HT1080 (cell line): ENCODE measurements at places on chromosomes 12 and 14.

GRCh38 chr12:26564391-26564790 is 268.6 kb downstream of the ITPR2 start:
- peak; percentile 27 for DNase-seq

- DNase-seq = peak; percentile 52
Observed at GRCh38 chr14:99654235-99654985, 9.5 kb downstream of the HHIPL1 start.

- no peak for DNase-seq
Observed at GRCh38 chr14:97641827-97642226, 844.6 kb downstream of the VRK1 start.

DNA sequence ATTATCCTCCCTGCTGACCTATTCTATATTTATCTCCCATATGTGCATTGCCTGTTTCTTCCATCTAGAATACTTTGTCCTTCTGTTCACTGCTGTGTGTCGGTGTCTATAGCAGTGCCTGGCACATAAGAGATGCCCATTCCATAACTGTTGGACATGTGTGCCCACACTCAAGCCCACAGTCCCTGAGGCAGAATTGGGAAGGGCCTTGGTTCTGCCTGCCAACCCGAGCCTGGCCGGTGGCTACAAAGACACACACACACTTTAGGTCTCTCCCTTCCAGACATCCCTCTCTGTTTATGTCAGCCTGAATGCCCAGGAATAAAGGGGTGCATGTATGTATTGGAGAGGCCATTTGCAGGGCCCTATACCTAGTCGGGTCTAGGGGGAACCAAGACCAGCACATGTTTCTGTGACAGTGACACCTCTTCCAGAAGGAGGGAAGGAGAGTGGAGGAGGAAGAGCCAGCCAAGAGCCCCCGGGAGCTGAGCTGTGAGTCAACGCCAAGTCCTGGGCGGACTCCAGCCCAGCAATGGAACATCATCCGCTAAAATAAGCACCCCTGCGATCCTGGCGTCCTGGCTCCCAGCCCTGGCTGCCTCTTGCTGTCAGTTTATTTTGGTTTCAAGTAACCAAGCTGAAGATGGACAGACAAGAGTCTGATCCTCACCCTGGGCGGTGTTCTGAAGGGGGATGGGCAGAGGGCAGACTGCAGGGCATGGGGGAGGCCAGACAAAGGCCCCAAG is 4.3 kb upstream of the ASB2 start:
- DNase-seq = no peak

DNA sequence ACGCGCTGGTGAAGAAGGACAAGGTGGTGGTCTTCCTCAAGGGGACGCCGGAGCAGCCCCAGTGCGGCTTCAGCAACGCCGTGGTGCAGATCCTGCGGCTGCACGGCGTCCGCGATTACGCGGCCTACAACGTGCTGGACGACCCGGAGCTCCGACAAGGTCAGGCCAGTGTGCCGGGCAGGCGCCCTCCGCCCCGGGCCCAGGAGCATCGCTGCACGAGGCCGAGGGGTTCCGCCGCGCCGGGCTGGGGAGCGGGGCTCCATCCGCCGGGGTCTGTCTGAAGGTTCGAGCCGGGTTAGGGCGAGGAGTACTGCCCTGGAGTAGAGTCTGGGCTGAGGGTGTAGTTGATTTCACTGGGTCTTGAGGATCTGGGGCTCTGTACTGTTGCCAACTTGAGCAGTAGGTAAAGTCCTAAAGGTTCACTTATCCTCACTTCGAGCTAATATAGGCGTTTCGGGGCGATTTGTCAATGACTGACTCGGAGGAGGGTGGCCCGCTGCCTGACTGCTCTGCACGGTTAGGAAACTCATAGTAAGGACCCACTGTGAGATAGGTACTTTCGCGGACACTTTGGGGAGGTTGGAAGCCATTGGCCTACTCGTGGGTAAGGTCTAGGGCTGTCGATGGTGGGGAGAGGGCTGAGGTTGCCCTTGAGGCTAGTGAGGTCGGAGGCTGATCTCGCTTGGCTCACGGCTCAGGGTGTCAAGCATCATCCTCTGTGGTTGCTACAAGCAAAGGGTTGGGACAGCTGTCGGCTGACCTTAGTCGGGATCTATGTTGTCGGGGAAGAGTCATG is 574 bp downstream of the GLRX5 start:
- DNase-seq = no peak

GRCh38 chr12:51686727-51687126 is 95.7 kb downstream of the SCN8A start:
- peak; percentile 59 for DNase-seq

DNA sequence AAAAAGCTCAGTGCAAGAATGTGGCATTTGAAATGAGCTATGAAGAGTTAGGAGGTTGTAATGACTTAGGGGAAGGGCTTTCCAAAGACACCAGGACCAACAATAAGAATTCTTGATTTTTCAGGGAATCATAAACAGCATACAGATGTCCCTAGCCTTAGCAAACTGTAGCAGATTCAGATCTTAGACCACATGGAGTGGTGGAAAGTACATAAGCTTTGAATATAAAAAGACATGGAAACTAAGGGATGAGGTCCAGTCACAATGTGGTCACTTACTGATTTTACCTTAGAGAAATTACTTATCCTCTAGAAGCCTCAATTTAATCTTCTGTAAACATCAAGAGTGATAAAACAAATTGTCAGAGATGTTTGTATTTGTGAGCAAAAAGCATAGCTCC is 186.6 kb downstream of the DUSP6 start:
- no peak for DNase-seq

- no peak for DNase-seq
Observed at GRCh38 chr12:92654929-92655328, 47.9 kb upstream of the PLEKHG7 start.

DNA sequence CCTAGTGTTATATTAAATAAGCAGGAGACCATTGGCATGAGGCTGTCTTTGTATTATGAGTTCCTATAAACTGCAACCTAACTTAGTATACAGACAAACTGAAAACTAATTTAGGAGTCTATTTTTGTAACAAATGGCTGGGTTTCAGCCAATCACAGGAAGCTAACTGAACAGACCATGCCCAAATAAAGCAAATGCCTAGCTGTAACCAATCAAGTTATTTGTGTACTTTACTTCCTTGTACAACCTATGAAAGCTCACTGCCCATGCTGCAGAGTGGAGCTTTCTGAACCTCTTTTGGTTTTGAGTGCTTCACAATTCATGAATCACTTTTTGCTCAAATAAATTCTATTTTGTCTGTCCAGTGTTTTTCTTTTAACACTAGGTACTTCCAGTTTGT is 41.6 kb downstream of the GUCY2C start:
- no peak for DNase-seq

- DNase-seq = no peak
Observed at GRCh38 chr14:34676516-34677211, 37.7 kb downstream of the CFL2 start.

GRCh38 chr14:51342226-51342625 is 102.2 kb downstream of the TMX1 start:
- peak; percentile 92 for DNase-seq

DNA sequence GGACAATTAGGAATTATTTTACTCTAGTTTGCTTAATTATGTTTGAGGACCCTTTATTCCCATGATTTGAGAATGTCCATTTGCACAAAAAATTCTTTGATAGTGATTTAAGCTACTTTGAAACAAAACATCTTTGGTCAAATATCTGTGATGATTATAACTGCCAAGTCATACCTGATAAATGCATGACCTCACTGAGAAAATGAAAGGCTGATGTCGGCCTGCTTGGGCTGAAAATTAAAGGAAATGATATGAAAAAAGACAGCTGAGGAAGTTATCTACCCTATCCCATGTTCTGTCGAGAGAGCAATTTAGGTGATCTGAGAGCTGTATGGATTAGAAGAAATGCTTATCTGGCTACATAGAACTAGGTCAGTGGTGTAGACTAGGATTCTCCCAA is 43.6 kb downstream of the ATL1 start:
- no peak for DNase-seq

DNA sequence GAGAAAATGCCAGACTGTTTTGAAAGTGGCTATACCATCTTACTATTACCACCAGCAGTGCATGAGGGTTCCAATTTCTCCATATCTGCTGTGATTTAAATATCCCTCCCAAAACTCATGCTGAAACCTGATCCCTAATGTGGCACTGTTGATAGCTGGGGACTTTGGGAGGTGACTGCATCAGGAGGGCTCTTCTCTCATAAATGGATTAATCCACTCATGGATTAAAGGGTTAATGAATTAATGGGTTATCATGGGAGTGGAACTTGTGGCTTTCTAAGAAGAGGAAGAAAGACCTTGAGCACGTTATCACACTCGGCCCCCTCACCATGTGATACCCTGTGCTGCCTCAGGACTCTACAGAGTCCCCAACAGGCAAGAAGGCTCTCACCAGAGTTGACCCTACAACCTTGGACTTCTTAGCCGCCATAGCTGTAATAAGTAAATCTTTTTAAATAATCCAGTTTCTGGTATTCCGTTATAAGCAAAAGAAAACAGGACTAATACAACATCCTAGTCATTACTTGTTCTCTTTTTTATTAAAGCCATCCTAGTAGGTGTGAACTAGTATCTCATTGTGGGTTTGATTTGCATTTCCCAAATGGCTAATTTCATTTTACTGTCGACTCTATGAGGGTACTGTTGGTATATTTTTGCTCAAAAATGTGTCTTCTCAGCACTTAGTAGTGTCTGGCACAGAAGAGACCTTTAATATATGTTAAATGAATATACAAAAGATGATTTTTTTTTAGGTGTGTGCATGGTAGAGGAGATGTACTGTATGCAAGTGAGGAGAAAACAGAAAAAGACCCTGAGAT is 14.3 kb downstream of the PPP1R12A start:
- DNase-seq = no peak

GRCh38 chr14:92515546-92516343 is 2.2 kb downstream of the RIN3 start:
- no peak for DNase-seq

DNA sequence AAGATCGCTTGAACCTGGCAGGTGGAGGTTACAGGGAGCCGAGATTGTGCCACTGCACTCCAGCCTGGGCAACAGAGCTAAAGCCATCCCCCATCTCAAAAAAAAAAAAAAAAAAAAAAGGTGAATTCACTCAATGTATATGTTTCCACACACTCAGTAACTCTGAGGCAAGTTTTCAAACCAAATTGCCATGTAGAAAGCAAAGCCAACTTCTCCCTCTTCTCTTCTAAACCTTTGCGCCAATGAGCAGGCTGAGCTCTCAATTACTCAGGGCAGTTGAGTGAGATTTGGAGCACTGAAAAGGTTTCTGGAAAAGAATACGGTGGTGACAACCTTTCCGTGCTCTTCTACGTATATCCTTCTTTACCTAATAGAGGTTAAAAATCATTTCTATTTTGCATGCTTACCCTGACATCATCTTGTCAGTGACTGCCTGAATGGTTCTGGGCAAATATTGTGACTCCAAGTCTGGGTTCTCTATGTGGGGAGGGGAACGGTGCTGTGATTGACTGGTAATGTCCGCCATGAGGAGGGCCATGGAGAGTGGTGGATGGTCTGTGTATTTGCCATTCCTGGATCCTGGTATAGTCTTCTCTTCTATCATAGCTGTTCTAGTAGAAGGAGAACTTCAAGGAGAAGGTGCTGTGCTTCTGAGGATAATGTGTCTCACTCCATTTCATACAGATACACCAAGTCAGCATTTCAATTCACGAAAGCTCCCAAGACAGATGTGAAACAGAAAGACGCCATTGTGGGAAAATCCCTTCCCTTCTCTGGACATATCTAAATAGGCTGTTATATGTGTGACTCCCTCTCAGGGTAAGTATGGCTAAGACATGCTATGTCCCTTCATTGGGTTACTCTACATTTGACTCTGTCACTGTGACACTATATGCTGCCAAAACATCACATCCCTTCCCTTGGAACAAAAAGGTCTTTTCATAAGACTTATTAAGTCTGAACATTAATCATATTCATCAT is 46.2 kb upstream of the MED13L start:
- DNase-seq = no peak

GRCh38 chr12:53251477-53252348 is 16.4 kb upstream of the ESPL1 start:
- DNase-seq = peak; percentile 61

DNA sequence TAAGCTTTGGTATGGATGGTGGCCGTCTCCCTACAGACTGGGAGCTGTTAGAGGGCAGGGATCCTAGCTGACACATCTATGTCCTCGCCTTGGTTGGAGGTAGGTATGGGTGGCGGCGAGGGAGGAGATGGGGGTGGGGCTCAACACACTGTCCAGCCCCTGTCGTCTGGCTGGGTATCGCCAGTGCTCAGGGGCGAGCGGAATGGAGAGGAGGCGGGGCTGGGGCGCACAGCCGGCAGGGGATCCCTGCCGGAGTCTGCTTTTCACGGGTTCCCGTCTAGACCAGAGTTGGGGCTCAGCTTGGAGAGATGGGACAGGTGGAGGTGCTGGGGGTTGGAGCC is 16.1 kb downstream of the TAMALIN start:
- no peak for DNase-seq

- DNase-seq = no peak
Observed at GRCh38 chr12:13471471-13471870, 274.9 kb downstream of the EMP1 start.

- DNase-seq = no peak
Observed at GRCh38 chr14:78524766-78525165, 354.6 kb downstream of the NRXN3 start.

- DNase-seq = peak; percentile 52
Observed at GRCh38 chr12:61993734-61994345, 266.4 kb upstream of the USP15 start.

DNA sequence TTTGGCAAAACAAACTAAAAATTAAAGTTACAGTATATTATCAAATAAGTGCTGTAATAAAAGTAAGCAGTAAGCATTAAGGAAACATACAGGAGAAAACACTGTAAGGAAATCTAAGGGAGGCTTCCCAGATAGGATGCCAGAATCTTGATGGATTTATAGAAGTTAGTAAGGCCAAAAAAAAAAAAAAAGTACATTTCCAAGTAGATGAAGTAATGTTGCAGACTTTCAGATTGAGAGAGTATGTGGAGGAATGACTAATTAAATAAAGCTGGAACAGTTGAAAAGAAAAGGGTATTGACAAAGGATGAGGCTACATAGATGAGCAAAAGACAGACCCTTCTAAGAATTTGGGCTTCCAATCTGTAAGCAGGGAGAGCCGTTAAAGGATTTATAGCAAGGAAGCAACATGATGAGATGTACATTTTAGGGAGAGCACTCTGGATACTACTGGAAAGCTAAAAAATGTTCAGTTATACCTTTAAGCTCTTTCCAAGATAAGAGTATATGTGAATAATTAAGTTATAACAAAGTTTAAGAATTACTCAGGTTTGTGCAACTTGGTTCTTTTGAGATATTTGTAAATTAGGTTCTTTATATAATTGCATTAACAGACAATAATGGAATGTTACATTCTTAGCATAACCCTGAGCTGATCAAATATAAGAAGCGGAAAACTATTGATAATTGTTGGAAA is 87.5 kb upstream of the MON2 start:
- DNase-seq = no peak

DNA sequence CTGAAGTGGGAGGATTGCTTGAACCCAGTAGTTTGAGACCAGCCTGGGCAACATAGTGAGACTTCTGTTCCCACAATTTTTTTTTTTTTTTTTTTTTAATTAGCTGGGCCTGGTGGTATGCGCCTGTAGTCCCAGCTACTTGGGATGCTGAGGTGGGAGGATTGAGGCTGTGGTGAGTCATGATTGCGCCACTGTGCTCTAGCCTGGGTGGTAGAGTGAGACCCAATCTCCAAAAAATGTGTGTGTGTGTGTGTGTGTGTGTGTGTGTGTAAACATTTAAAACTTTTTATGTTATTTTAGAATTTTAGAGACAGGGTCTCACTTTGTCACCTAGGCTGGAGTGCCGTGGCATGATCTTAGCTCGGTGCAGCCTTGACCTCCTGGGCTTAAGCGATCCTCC is 6.8 kb downstream of the PPP1R36 start:
- DNase-seq = peak; percentile 63
